HT-29 (cell line): ENCODE measurements at places on chromosomes 4 and X. TPM values are rescaled to one million over a fixed set of nuclear protein-coding genes. Genes with fewer than 3 reads are reported as not detected.

- no peak for DNase-seq
Observed at GRCh38 chrX:146831994-146832393, 17.4 kb upstream of the CXorf51A start.

DNA sequence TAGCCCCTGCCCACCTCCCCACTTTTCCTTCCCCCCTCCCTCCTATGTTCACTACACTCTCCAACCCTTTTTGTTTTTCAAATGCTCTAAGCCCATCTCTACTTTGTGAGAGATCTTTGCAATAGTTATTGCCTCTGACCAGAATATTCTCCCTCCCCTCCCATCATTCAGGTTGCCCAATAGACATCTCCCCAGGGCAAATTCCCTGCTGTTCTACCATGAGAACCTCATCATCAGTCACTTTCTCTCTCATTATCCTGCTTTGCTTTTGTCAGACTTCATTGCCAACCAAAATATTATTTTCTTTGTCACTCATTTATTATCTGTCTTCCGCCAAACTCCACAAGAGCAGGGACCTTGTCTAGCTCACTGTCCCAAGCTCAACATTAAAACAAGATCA, 268.2 kb upstream of the PPARGC1A start:
- no peak for DNase-seq

GRCh38 chr4:154014407-154015321, 225.8 kb upstream of the SFRP2 start:
- DNase-seq = no peak

GRCh38 chrX:152220606-152221005, 82.2 kb upstream of the MAGEA10 start:
- no peak for DNase-seq

DNA sequence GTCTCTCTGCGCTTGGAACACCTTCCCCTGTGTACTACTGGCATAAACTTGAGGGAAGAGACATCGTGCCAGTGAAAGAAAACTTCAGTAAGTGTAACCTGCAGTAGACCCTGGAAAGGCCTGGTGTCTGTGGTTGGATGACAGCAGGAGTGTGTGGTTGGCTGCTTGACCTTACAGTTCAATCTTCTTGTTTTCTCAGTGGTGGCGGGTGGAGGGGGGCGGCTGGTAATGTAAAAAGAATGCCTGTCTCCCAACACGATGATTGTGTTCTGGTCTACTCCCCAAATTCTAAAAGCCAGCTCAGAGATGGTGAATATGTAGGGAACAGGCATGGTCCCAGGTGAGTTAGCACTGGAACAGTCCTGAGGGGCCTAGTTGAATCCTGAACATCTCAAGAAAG, 18.6 kb downstream of the PSMD10 start:
- DNase-seq = no peak

DNA sequence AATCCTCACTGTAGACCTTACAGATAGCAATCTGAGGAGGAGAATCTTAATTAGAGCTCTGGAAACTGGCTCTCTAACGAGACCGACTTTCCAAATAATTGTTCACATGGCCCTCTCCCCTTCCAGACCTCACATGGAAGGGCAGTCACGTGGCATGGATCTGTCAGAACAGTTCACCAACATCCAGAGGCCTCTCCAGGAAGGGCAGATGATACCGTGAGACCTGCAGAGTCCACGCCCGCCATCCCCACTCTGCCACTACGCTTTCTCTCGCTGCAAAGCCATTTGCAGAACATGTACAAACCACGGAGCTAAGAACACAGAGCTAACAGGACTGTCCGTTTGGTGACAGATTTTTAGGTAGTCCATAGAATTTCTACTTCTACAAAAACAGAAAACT, 20.7 kb downstream of the FAT1 start:
- DNase-seq = no peak

GRCh38 chr4:98517218-98518021, 141.0 kb downstream of the TSPAN5 start:
- no peak for DNase-seq

LRCH2 gene
- not detected in 2 replicates for total RNA-seq

INTU gene
- 1.5 and 2.4 TPM in 2 replicates for total RNA-seq

F8A3 gene
- total RNA-seq = 1.2 and 5.2 TPM in 2 replicates
